Activated naive CD4-positive, alpha-beta T cell treated with anti-CD3 and anti-CD28 coated beads for 36 hours (primary cell): ENCODE measurements at places on chromosomes 6 and 20. TPM values are rescaled to one million over a fixed set of nuclear protein-coding genes. Genes with fewer than 3 reads are reported as not detected.
A peak's percentile ranks its signal among the peaks of the same experiment; 100 is the strongest.

- no peaks in the 10 kb centered on the region for H3K36me3 ChIP-seq
- no peak overlapping the region for H3K27ac ChIP-seq
- no peak overlapping the region for H3K4me3 ChIP-seq
- no peak for DNase-seq
- no peaks in the 10 kb centered on the region for H3K4me1 ChIP-seq
Observed at GRCh38 chr6:169391473-169392071, 137.9 kb upstream of the THBS2 start.

GRCh38 chr6:134732763-134733162 lies 217.1 kb downstream of the ALDH8A1 start:
- peaks cover 2% of the 10 kb centered on the region for H3K27me3 ChIP-seq
- no peak overlapping the region for H3K27ac ChIP-seq
- H3K36me3 ChIP-seq: no peaks in the 10 kb centered on the region
- DNase-seq: no peak
- no peak overlapping the region for H3K4me3 ChIP-seq

DNA sequence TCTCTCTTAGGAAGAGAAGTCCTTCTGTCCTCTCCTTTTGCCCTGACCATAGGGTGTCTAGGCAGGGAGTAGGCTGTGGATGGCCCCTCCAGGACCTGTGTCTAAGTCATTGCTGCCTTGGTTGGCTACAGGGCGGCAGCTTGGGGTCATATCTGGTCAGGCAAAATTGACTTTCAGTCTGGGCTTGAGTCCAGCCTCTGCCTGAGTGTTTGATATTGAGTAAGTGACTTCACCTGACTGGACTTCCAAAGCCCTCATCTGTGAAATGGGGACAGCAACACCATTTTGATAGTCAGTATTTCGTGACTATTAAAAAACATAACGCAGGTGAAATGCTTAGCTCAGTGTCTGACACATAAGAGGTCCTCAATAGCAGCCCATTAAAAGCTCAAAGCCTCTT lies 4.6 kb downstream of the TGM3 start:
- no peak for DNase-seq
- H3K27ac ChIP-seq: no peak overlapping the region
- H3K4me1 ChIP-seq: peaks cover 8% of the 10 kb centered on the region
- H3K36me3 ChIP-seq: no peaks in the 10 kb centered on the region
- H3K4me3 ChIP-seq: no peak overlapping the region

DNA sequence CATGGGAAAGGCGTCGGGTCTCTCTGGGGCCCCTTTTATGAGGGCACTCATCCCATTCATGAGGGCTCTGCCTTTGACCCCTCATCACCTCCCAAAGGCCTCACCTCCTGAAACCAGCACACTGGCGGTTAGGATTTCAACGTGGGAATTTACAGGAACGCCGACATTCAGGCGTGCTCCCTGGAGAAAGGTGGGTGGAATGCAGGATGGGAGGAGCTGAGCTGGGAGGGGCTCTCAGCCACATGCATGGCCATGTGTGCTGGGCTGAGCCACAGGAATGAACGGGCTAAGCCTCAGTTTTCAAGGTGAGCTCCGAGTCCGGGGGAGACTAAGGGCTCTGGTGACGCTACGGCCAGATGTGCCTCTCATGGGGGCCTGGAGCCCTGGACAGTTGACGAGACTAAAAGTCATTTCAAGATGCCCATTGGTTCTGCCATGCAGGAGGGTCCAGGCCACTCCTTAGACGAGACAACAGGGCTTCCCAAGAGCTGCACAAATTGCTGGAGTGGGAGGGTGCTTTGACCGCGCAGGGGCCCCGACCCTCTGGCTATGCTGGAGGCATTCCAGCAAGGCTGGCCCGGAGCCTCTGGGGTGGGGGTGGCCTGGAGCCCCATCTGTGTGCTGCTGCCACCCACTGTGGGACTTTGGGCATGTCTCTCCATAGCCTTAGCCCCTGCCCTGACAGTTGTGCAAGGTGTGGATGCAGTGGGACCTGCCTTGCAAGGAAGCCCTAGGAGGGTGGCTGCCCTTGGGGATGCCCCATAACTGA lies 3.8 kb upstream of the ARFGAP1 start:
- H3K27me3 ChIP-seq: peaks cover 3% of the 10 kb centered on the region
- H3K36me3 ChIP-seq: no peaks in the 10 kb centered on the region
- peaks cover 11% of the 10 kb centered on the region for H3K4me1 ChIP-seq
- no peak overlapping the region for H3K4me3 ChIP-seq
- no peak for DNase-seq
- no peak overlapping the region for H3K27ac ChIP-seq

DNA sequence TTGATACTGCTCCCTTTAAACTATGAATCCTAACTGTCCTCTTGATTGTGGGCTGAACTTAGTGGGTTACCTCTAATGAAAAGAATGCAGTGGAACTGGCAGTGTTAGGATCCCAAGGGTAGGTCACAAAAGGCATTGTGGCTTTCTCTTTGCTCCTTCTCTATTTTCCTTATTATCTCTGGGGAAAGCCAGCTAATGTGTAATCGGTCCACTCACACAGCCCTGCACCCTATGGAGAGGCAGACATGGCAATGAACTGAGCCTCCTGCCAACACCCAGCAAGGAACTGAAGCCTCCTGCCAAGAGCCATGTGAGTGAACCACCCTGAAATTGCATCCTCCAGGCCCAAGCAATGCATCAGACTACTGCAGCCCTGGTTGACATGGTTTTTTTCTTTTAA lies 24.6 kb upstream of the ZNF133 start:
- no peak overlapping the region for H3K4me3 ChIP-seq
- no peak for DNase-seq
- H3K36me3 ChIP-seq: no peaks in the 10 kb centered on the region
- no peak overlapping the region for H3K27ac ChIP-seq
- no peaks in the 10 kb centered on the region for H3K4me1 ChIP-seq

- no peak for DNase-seq
- H3K36me3 ChIP-seq: peaks cover 52% of the 10 kb centered on the region
- peak overlapping the region; percentile 3 for H3K27ac ChIP-seq
- no peaks in the 10 kb centered on the region for H3K27me3 ChIP-seq
Observed at GRCh38 chr6:111718326-111718725, 112.6 kb upstream of the TRAF3IP2 start.

OSER1 gene
- 27.7 TPM for total RNA-seq

KHDC1L gene
- total RNA-seq: not detected

GRCh38 chr6:168105813-168106632 lies 27.0 kb upstream of the FRMD1 start:
- no peaks in the 10 kb centered on the region for H3K4me1 ChIP-seq
- no peaks in the 10 kb centered on the region for H3K36me3 ChIP-seq
- H3K27ac ChIP-seq: no peak overlapping the region
- peaks cover 41% of the 10 kb centered on the region for H3K27me3 ChIP-seq

DNA sequence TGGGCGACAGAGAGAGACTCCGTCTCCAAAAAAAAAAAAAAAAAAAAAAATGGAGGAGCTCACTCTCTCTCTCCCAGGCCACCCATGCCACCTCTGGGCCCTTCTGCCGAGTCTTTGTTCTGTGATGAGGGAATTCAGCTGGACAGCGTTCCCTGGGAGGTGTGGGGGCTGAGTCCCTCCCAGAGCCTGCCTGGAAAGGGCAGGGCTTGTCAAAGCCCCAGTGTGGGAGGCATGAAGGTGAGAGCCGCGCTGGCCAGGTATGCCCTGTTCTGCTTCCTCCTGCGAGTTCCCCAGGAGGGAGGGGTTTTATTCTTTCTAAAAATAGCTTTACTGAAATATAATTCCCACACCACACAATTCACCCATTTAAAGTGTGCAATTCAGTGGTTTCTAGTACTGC lies 69.6 kb downstream of the TMEM242 start:
- H3K27ac ChIP-seq: no peak overlapping the region
- no peaks in the 10 kb centered on the region for H3K27me3 ChIP-seq
- H3K4me1 ChIP-seq: no peaks in the 10 kb centered on the region
- no peak for DNase-seq
- no peaks in the 10 kb centered on the region for H3K36me3 ChIP-seq
- H3K4me3 ChIP-seq: no peak overlapping the region

- H3K27ac ChIP-seq: no peak overlapping the region
- H3K4me1 ChIP-seq: peaks cover 41% of the 10 kb centered on the region
- DNase-seq: no peak
- no peak overlapping the region for H3K4me3 ChIP-seq
Observed at GRCh38 chr6:4928426-4928825, 75.4 kb downstream of the RPP40 start.

DNA sequence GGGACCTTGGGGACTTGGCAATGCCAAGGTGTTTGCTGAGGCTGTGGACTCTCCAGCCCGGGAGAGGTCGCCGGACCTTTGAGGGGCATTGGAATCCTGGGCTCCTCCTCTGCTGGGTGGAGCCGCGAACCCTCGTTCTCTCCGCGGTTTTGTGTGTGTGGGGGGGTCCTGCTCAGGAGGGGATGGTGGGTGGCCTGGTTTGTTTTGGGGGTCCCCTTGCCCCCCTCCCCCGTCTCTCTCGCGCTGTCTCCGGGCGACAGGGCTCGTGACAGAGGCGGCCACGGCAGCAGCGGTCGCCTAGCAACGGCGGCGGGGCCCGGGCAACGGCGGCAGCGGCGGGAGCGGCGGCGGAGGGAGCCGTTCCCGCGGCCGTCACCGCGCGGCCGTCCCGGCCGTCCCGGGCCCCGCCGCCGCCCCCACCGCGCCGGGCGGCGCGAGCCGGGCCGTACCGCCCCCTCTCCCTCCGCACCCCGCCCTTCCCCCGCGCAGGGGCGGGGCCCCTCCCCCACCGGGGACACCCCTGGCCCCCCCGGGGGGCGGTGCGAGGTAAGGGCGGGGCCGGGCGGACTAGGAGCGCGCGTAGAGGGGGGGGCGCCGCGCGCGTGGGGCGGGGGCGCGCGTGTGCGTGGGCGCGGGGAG lies 7.8 kb downstream of the SYNGAP1 start:
- no peaks in the 10 kb centered on the region for H3K27me3 ChIP-seq
- peaks cover 1% of the 10 kb centered on the region for H3K36me3 ChIP-seq
- H3K4me3 ChIP-seq: peak overlapping the region; percentile 87
- DNase-seq: peak; percentile 58

GRCh38 chr6:31356216-31356945 lies 598 bp downstream of the HLA-B start:
- H3K4me1 ChIP-seq: peaks cover 55% of the 10 kb centered on the region
- H3K36me3 ChIP-seq: peaks cover 43% of the 10 kb centered on the region
- DNase-seq: peak; percentile 77
- H3K4me3 ChIP-seq: peak overlapping the region; percentile 97

DNA sequence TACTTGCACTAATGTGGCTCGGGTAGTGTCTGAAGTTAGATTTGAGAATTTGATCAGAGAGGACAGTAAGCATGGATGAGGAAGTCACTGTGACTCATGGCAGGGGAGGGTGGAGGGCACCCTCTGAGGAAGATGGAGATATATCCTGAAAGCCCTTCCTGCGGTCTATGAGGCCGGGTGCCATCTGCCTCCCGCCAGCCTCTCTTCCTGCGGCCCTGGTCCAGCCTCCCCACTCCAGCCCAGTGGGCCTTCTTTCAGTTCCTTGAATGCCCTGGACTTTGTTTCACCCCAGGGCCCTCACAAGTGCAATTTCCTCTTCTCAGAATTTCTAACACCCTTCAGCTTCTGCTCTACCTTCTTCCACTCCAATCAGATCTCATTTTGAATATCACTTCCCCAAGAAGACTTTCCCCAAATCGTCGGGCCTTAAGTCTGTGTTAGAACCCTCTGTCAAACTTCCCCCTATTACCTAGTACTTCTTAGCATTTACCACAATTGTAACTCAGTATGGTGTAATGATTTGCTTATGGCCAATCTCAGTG lies 20.2 kb upstream of the TNFAIP3 start:
- peaks cover 27% of the 10 kb centered on the region for H3K4me1 ChIP-seq
- H3K4me3 ChIP-seq: no peak overlapping the region
- H3K27ac ChIP-seq: no peak overlapping the region
- no peak for DNase-seq

NOX3 gene
- not detected for total RNA-seq

DNA sequence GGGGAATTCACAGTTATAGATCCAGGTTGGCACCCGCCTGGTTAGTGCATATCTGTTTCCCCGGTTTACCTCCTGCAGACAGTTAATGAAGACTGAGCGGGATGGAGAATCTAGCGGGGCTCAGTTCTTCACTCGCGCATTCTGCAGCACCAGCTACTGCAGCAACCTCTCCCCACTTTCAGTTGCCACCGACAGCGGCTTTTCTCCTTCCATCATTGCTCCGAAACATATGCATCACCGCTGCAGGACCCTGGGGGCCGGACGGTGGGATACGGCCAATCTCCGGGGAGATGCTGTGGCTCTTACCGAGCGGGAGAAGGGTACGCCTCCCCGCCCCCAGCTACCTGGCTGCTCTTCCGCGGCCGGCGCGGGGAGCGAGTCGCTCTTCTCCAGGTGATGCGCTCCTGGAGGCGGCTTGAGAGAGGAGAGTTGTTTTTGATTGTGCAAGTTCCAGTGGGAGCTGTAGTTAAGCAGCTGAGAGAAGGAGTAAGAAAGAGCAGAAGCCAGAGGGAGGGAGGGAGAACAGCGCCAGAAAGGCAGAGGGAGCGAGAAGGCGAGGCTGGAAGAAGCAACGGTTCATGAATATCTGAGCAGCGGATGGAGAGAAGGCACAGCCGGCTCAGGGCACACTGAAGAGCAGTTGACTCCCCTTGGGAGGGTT lies at the start of gene SGK1:
Gene SGK1, minus strand, starts transcription at position 642 of the 661 bp plus-strand sequence. CDS start 652 bp downstream, outside the sequence.
- DNase-seq: peak; percentile 43
- H3K4me3 ChIP-seq: peak within 1 kb of the TSS; percentile 85
- H3K36me3 ChIP-seq: peaks cover 4% of the 10 kb centered on the region
- peak within 1 kb of the TSS; percentile 14 for H3K27ac ChIP-seq

DNA sequence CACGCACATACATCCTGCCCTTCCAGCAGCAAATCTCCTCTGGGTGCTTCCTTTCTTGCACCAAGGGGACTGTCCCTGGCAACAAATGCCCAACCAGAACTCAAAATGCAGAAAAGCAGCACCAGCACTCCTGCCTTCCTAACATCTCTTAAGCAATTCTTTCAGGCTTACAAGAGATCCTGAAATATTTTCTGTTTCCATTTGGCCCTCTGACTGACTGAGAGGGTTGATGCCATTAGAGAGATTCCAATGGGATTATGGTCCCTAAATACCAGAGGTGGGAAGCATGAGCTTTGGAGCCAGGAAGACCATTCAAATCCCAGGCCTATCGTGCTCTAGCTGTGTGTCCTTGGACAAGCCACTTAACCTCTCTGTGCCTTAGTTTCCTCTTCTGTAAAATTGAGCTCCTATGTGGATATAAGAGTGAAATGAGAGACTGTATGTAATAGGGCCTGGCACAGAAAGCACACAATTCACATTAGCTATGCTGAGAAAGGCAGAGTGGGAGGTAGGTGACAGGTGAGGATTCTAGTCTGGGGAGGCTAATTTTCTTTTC lies 56.8 kb downstream of the PRDM1 start:
- H3K36me3 ChIP-seq: no peaks in the 10 kb centered on the region
- H3K27me3 ChIP-seq: no peaks in the 10 kb centered on the region
- DNase-seq: peak; percentile 29
- no peak overlapping the region for H3K27ac ChIP-seq
- peaks cover 31% of the 10 kb centered on the region for H3K4me1 ChIP-seq

DNA sequence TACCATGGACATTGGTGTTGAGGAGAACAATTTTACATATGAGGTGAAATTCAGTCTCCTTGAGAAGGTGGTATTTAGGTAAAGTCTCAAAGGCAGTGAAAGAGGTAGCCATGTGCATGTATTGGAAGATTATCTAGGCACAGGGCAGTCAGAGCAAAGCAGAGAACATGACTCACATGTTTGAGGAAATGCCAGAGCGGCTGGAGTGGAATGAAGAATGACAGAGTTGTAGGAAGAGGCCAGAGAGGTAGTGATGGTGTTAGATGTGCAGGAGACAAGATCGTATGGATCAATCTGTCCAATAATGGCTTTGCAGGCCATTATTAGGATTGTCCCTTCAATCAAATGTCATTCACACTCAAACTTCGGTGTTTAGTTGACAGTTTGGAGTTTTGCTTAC lies 449.4 kb upstream of the PTCHD4 start:
- H3K4me1 ChIP-seq: no peaks in the 10 kb centered on the region
- H3K27me3 ChIP-seq: no peaks in the 10 kb centered on the region
- H3K27ac ChIP-seq: no peak overlapping the region
- H3K4me3 ChIP-seq: no peak overlapping the region
